ENCODE measurements at places on chromosomes 6 and 20.
A peak's percentile ranks its signal among the peaks of the same experiment; 100 is the strongest.

GRCh38 chr6:38085031-38085430 lies 265.5 kb downstream of the ZFAND3 start:
- no peak for DNase-seq

- peak; percentile 68 for DNase-seq
Observed at GRCh38 chr6:24858177-24858653, 59.5 kb upstream of the ARMH2 start.

DNA sequence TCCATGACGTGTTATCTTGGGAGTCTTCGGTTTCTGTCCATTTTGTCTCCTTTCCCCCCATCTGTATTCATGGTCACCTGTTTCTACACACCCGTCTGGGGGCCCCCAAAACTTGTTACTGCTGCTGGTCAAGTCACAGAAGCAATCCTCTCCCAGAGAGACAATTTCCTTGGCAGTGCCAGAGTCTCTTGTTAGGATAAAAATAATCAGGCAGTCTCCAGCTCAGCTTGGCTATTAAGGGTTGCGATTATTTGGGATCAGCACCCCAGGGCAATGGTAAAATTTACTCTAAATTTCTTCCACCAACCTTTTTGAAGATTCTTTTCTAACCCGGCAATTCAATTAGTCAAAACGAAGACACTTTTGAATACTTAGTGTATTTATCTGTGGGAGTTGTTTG lies 229.1 kb upstream of the JARID2 start:
- DNase-seq: no peak

- no peak for DNase-seq
Observed at GRCh38 chr6:67248077-67248476, 1387.0 kb upstream of the ADGRB3 start.

GRCh38 chr20:1920252-1920651 lies 25.0 kb downstream of the SIRPA start:
- DNase-seq: no peak

DNA sequence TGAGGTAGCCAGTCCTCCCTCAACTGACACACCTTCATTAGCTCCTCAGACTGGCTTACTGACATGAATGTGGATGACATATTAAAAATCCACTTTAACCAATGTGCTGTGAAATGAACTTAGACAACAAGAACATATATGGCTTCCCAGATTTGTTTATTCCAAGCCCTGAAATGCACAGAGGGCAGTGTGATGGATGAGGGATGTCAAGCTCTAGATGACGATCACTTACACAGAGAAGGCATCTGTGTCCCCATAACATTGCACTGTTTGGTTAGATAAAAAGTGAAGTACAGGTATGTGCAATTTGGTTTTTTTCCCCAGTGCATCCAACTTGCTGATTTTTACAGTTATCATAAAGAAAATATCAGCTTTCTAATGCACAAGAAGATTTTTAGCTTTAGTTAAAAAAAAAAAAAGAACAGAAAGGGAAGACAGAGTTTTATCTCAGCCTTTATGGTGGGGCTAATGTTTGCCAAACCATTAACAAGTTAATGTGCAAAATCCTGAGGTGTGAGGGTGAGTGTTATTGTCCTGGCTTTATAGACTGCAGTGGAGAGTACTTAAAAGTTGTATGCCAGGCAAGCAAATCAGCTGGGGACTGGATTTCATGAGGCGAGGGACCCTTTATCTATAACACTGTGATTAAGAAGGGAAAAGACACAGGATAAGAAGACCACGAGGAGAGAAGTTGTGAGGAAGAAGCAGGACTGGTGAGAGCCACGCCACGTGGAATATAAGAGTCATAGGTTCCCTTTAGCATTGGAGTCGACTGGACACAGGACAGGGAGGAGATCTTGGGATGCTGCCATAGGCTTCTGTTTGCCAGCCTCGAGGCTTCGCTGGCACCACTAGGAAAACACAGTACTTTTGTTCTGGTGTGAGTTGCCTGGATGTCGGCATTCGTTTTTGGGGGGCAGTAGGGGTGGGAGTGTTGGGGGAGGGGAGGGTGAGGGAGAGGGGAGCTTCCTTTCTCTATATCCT lies 90.0 kb upstream of the BACH2 start:
- DNase-seq: no peak

- DNase-seq: no peak
Observed at GRCh38 chr20:42123981-42124473, 505.9 kb upstream of the CHD6 start.

DNA sequence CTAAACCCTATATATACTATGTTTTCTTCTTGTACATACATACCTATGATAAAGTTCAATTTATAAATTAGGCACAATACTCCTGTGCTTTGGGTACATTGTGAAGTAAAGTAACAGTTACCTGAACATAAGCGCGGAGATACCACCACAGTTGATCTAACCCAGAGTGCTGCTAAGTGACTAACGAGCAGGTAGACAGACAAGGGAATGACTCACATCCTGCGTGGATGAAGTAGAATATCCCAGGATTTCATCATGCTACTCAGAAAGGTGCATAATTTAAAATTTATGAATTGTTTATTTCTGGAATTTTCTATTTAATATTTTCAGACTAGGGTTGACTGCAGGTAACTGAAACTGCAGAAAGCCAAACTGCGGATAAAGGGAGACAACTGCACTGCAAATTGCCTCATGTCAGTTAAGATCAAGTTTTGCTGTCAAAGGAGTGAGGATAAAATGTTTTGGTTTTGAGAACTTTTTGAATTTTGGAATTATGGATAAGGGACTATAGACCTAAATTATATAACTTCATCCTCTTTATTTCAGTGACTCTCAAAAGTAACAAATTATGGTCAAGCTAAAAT lies 14.4 kb downstream of the MKKS start:
- no peak for DNase-seq
